ENCODE measurements at places on chromosomes 3 and 15.

- no peak for DNase-seq
These were observed 16.4 kb downstream of the UBE2E2 start for GRCh38 chr3:23219552-23219951.

GRCh38 chr3:159039286-159039685 is 237.4 kb downstream of the MFSD1 start:
- DNase-seq = no peak

DNA sequence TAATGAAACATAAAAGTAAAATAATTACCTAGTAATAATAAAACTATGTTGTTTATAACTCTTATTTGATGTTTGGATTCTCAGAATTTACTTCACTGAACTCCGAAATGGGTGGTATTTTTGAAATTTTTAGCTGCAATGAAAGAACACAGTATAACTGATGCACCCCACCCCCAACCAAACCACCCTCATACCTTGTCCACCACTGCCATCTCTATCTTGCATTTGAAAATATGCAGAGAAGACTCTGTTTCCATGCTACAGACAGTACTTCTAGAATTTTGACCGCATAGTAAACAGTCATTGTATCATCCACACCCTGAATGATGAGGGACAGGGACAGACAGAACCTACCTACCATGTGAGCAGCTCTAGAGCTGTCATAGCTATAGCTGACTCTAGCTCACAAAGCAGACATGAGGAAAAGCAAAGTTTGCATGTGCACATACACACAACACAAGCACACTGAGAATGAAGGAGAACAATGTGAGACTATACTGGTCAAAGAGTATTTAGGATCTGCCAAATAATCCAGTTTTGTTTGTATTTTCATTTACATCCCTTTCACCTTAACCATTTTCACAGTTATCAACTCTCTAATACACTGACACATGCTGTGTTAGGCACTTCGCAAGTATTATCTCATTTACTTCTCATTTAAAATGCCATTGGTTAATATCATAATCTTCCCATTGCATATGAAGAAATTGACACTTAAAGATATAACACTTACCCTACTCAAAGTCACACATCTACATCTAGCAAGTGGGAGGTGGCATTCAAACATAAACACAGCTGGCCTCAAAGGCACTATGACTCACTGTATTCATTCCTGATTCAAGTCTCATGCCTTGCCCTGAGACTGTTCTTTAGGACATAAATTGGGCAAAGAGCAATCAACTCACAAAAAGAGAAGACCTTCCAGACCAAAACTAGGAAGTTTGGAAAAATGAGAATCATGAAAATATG is 1014.7 kb upstream of the CFAP20DC start:
- DNase-seq = no peak

DNA sequence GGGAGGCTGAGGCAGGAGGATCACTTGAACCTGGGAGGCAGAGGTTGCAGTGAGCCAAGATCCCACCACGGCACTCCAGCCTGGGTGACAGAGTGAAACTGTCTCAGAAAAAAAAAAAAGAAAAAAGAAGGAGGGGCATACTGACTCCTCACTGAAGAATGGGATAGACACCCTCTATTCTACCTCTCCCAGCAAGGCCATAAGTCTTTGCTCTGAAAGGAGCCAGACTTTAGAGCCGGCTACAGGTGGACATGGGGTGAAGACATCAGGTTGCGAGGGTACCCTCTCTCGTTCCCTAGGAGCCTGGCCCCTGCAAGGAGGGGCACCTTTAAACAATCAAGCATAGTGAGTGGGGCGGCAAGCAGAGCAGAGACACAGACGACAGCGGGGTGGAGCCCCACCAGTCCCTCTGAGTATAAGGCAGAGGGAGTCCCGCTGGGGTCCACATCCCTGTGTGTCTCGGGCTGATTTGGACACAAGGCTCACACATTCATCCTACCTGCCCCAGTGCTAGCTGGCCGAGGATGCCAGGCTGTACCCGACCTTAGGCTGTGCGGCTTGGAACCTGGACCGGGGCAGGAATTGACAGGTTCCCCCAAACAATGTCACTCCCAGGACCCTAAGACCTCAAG is 1.1 kb downstream of the GRAMD2A start:
- DNase-seq = no peak

- DNase-seq = no peak
These were observed 125.0 kb downstream of the ASB7 start for GRCh38 chr15:100727291-100727851.

DNA sequence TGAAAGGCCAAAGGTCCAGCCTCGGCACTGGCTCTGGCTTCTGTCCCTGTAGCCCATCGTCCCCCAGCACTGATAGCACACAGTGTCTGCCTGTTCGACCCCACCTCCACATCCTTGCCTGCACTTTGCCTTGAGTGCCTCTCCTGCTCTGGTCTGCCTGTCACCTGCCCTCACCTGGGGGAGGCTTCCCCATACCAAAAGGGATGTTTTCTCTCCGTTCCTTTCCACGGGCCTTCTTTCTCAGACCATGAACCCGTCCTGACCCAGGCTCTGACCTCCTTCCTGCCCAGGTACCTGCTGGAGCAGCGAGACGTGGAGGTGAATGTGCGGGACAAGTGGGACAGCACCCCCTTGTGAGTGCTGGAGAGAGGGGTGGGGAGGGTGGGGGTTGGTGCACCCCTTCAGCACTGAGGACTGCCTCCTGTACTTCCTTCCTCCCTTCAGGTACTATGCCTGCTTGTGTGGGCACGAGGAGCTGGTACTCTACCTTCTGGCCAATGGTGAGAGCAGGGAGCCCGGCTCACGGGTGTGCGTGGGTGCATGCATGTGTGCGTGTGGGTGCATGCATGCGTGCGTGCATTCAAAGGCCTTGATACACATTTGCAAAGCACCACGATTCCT is 1.5 kb downstream of the ABTB1 start:
- DNase-seq = no peak

DNA sequence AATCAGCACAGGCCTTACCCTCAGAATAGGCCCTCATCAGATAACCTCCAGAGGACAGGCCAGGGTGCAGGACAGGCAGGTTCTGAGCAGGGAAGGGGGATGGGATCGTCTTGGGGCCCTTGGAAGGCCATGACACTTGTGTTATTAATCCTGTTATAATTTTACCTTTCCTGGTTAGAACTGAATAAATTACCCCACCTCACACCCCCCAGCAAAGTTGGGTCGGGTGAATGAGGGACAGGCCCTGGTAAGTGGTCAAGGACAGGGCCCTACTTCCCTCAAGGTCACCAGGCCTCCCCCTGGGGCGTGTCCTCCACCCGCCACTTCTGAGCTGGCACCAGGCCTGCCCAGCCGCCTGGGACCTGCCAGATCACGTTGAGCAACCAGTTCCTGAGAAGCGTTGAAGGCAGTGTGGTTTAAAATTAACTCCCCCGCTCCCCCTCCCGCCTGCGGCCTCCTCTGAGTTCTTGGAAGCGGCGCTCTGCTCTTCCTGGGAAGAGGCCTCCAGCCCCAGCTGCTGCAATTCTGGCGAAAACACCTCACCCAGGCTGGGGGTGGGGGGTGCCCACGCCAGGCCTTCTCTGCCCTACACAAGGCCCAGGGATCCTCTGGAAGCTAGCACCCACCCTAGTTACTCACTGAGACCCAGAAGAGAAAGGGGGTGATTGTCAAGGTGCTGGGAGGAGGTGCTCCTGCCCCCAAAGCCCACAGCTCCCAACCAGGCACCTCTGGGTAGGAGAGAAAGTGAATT is 10.6 kb downstream of the CISH start:
- peak; percentile 58 for DNase-seq

GRCh38 chr3:194137506-194138474 is 1.8 kb downstream of the HES1 start:
- peak; percentile 87 for DNase-seq

DNA sequence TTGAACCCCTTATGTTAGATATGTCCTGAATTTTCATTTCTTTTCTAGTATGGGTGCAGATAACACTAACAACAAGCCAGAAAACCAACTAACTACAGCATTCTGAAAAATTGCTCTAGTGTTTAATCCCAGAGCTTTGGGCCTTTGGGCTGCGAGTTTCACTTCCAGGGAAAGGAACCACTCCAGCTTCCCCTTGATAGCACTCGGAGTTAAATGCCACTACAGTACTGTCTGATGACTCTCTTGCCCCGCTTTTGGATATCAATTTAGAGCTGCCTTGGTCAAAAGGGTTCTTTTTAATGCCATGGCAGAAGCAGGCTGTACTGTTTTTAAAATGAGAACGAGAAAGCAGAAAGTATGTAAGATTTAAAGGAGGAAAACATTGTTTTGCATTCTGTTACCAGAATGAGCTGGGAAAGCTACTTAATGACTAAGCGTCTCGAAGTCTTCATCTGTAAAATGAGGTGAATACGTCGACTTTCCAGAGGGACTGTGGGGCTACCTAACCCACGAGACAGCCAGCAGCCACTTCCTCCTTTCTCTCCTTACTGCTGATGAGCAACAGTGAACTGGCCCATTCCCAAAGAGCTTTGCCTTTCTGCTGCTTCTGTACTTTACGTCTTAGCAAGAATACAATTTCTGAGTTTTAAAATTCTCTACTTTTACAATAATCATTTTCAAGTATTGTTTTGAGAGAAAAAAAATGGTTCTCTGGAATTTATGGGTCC is 299.3 kb upstream of the LYSMD4 start:
- DNase-seq = no peak

DNA sequence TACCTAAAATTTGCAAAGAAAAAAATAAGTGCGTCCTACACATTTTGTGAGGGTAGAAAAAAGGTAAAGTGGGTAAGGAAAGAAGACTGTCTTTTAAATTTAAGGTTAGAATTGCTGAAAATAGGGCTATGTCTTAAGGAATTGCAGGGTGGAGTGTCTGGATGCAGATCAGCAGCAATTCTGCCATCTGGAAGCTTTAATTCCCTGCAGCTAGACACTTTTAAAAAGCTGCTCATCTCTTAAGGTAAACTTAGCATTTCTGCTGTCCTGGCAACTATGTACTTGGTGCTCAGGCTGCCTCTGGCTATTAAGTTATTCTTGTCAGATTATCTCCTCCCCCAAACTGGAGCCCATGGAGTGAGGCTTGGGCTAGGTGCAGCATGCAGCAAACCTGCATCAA is 420.2 kb downstream of the SI start:
- DNase-seq = no peak
